ENCODE measurements at places on chromosomes 3 and 15.

- DNase-seq: no peak
Measured at GRCh38 chr3:172676196-172676922, 34.5 kb downstream of the NCEH1 start.

GRCh38 chr3:39372833-39373232 is 10.3 kb upstream of the SLC25A38 start:
- DNase-seq: no peak

DNA sequence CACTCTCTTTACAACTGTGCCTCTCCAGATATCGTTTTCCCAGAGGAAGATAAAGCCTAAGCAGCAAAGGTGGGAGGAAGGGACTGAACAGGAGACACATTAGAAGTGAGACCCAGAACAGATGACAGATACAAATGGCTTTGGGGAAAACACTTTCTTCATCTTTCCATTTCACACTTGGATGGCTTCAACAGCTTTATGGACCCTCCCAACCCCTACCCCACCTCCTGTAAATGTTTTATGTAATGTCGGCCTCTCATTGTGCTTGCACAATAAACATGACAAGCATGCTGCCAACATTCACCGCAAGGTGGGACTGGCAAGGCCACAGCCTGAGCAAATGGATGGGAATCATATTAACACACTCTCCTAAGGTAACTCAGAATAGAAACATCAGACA is 1088.6 kb downstream of the TUSC7 start:
- DNase-seq: no peak

DNA sequence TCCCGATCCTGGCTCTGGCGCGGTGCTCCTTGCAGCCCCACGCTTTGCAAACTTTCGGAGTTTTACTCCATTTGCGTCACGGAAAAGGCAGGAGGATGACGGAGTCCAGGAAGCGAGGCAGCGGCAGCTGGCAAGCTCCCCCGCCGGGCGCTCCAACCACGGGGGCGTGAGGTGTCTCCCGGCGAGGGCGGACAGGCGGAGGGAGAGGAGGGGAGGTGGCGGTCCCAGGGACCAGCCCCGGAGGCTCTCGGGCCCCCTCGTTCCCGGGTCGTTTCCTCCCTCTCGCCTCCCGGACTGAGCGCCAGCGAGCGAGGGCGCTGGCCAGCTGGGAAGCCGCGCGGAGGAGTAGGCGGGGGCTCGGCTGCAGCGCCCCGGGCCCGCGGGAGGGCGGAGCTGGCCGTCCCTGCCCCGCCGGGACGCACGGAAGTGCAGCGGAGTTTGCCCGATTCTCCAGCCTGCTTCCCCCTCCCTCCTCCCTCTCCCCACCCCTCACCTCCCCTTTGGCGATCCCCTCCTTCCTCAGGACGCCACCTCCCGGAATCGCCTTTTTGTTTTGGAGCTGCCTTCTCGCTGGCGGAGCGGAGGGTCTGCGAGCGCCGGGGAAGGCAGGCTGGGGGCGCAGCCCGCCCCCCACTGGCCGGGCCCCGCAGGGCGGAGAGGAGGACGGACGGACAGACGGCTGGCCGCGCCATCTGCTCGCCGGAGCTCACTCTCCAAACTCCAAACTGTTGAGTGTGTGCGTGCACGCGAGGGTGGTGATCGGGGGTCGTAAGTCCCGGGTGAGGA is at the start of gene SNX33:
Gene SNX33 (plus strand): TSS at position 543 of the 786 bp plus-strand sequence. CDS start 1,191 bp downstream, outside the sequence.
- peak; percentile 74 for DNase-seq

DNA sequence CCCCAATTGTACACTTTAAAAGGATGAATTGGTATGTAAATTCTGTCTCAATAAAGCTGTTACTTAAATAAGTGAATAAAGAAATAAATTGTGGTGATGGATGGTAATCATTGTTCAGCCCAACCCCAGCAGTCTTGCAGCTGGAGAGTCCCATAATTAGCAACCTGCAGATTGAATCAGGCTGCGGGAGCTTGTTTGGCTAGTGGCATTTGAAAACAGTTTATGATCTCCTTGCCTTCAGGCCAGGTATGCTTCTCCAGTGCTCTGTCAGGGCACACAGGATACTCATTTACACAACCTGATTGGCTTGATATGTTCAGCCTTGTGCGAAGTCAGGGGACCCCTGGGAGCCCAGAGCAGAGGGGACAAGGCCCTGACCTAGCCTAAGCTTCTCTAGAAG is 16.5 kb upstream of the TSEN2 start:
- DNase-seq: no peak

DNA sequence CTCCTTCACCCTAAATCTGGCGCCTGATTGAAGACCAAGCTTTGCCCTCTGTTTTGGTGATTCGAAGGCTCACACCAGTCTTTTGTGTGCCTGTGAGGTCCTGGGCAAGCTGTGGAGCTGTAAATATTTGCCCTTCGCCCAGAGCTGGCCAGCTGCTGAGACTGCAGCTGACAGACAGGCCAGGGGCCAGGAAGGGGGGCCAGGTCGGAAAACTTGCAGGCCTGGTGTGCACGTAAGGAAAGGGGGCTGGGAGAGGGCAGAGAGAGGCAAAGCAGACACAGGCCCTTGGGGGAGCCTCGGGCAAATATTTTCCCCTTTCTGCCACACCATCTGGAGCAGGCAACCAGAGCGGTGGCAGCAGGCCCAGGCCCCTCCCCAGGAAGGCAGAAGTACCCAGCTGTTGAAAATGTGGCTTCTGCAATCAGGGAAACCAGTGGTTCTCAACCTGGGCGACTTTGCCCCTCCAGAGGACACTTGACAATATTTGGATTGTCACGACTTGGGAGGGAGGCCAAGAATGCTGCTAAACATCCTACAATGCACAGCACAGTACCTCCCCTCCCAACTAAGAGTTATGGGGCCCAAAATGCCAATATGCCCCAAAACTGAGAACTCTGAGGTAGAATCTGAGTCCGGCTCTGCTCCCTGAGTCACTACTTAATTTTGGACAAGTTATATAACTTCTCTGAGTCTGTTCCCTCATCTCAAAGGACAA is 2.5 kb downstream of the PDZRN3 start:
- DNase-seq: no peak

DNA sequence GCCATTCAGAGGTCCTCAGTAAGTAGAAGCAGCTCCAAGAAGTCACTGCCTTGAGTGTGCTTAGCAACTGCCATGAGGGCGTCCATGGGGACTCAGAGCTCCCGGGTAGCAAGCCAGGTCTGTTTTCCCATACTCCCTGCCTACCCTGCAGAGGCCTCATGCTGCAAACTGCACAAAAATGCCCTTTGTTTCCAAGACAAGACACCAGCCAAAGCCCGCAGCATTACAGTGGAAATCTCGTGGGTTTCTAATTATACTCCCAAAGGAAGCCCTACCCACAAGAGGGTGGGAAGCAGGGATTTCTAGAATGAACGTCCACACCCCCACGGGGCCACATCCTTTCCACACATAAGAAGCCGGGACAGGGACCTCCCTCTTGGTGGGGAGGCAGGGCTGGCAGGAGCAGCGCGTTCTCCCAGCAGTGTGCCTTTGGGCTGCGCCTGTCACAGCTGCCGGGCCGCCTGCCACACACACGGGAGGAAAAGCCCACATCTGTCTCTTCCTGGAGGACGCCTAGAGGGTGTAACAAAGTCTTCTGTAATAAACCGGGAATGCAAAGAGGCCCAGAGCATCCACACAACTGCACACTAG is 31.1 kb downstream of the FAM174B start:
- DNase-seq: no peak

DNA sequence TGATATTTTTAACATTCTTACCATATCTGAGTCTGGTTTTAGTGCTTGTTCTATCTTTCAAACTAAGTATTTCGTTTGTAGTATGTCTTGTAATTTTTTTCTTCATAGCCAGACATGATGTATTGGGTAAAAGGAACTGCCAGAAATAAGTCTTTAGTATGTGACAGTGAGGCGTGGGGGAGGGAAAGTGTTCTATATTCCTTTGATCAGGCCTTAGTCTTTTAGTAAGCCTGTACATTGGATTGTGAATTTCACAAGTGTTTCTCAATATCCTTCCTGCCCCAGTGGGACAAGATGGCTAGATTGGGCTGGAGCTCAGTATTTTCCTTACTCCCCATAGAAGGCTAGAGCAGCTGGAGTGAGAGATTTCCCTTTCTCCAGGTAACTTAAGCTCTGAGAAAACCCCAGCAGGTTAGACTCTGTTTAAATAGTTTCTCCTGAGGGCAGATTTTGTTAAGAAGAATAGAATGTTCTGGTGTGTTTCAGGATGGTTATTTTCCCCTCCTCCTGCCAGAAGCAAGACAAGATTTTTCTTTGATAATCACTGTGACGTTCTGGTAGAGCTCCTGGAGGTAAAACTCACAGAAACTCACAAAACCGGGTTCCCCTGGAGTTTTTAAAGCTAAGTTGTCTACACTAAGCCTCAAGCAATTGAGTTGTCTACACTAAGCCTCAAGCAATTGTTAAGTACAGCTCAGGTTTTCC is 140.7 kb upstream of the ARPP21 start:
- no peak for DNase-seq

DNA sequence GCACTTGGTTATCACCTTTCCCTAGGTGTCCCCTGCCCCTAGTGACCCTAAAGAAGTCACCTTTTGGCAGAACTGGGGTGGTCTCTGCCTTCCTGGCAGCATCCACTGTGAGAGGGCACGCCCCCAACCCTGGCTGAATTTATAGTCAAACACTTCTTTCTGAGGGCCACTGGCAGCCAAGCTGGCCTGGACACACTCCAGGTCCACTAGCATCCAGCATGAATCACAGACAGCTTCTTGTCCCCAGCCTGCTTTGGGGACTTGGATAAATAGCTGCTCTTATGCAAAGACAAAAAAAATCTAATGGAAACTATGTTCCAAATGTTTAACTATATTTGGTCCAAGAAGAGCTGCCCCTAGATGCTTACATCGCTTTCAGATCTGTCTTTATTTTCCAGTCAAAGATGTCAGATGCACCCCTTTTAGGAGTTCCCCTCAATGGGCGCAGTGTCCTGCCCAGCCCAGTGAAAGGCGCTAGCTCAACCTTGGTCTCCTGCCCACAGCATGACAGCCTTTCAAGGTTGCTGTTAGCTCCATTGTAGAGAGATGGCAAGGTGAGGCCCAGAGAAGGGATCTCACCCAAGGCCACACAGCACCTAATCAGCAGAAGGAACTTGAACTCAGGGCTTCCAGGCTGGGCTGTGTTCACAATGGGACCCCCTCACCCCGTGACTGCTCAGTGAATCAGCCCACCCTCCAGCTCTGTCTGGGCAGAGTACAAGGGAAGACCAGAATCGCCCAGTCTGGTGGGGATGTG is 7.0 kb downstream of the RASL12 start:
- DNase-seq: no peak

DNA sequence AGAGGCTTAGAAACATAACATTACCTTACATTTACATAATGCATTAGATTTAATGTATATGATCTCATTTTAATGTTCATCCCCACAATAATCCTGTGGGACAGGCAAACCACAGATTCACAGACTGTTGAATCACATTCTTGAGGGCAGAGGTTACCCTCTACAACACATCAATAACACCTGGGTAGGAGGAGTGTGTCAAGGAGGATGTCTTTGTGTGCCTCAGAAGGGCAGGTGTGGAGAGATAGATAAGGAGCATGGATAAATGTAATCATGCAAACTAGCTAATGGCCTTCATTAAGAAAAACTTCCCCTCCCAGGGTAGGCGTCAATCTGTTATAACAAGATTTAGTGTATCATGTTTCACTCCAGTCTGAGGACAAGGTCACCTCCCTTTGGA is 12.9 kb upstream of the MB21D2 start:
- DNase-seq: no peak

DNA sequence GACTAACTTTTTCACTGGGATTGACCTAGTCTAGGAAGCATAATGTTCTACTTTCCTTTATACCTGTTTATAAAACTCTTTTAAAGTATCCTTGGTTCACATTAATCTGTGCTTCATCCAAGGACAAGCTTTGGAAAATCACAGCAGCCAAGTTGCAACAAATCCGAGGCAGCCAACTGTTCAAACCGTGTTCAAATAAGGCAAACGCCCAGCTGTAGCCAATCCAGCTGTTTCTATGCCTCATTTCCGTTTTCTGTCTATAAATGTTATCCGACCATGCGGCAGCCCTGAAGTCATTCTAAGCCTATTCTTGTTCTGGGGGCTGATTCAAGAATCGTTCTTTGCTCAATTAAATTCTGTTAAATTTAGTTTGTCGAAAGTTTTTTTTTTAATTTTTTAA is 78.3 kb downstream of the FMN1 start:
- no peak for DNase-seq

GRCh38 chr3:133412183-133413132 is 12.6 kb downstream of the BFSP2 start:
- no peak for DNase-seq

GRCh38 chr3:71197841-71198565 is 385.5 kb downstream of the FOXP1 start:
- no peak for DNase-seq

DNA sequence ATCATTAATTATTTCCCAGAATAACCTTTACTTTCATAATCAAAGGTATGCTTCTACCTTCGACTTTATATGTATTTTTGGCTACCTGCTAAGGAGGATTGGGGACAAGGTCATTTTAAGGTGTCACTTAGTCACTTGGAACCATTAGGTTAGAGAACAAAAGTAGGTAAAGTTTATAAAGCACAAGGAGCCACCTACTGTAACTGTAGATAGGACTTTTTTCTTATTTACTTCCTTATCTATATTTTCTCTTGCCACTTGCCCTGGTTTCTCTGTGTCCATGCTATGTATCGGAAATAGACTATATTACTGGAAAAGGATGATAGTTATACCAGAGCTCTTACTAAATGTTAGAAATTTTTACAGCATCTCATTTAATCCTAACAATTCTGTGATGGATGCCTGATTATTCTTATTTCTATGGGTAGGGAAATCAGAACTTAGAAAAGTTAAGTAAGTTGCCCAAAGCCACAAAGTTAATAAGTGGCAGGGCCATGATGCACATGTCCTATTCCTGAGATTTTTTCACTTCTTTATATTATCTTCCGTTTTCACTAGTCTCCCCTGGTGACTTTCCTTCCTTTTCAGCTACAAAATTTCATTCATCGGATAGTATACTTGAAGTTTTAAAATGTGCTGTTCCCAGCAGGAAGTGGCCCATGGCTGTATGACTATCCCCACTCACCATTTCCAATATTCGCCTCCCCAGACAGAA is 132.5 kb downstream of the CMSS1 start:
- no peak for DNase-seq

GRCh38 chr3:26202169-26202568 is 412.3 kb downstream of the OXSM start:
- DNase-seq: no peak

GRCh38 chr15:70140025-70140542 is 42.4 kb upstream of the TLE3 start:
- no peak for DNase-seq

DNA sequence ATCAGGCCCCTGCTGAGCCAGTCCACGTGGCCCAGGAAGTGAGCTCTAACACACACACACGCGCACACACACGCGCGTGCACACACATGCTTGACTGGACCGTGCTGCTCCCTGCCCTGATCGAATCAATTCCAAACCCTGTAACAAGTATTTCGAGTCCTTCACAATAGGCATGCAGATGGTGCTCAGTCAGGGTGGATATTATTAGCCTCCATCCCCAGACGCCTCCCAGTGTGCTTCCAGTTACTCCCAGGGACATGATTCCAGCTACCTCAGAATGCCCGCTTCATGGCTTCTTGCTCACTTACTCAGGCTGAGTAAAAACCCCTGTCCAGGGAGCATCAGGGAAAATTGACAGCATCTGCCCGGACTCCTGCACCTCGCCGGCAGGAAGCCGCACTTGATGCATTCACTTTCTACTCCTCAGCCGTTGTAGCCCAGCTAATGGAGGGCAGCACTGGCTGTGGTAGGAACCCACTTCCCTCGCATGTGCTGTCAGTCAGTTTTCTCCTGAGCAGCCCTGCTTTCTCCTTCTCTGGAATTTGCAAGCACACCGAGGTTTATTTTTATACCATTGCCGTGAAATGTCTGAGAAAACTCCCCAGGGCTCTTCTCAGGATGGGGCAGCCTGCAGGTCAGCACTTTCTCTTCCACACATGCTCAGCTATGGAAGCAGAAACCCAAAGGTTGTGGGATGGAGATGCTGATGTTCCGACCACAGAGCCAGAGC is 126.1 kb upstream of the ABHD17C start:
- DNase-seq: no peak

All from activated CD4-positive, alpha-beta T cell treated with anti-CD3 and anti-CD28 coated beads, Interleukin-2, amount 50 U/mL, for 48 hours (primary cell).